ENCODE measurements at places on chromosomes 3 and 15.
A peak's percentile ranks its signal among the peaks of the same experiment; 100 is the strongest.

DNA sequence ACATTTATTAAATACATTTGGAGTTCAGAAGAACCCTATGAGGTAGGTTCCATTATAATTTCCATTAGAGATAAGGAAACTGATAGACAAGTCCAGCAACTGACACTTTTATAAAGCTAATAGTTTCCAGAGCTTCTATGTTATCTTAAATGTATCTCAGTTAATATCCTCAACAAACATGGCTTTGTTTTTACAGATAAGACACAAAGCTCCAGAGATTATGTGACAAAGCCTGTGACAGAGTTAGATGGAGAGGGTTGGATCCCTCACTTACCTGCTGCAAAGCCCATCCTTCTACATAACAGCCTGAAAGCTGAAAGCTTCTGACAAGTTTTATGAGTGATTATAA is 473 bp upstream of the COMMD2 start:
- DNase-seq, result no peak

DNA sequence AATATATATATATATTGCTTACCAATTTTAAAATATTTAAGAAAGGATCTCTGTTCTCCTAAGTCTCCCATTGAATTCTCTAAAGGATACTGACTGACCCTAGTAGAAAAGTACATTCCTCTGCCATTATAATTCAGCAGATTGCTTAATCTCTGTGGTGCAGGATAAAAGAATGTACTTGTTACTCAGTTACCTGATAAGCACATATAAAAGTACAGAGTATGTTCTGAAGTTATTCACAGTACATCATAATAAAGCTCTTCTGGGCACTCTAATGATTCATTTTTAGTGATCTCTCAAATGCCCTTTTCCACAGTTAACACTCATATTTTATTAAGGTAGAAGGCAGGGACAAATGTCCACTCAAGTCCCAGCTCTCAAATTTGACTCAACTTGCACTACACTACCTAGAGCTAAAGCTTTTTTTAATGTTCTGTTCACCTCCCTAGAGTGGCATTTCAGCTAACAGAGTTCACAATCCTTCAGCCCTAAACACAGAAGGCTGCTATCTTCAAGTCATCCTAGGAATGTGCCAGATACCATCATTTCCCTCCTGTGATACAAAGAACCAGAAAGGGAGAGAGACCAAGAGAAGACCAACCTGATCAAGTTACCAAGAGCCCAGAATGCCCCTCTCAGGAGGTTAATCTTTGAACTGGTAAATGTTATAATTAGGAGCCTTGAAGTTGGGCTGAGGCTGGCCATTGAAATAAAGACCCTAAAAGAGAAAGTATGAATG is 53.3 kb downstream of the MEIS2 start:
- no peak for DNase-seq

GRCh38 chr15:50148362-50148963 is 29.4 kb upstream of the ATP8B4 start:
- no peak for DNase-seq

GRCh38 chr15:83283138-83283812 is 1.2 kb downstream of the BNC1 start:
- DNase-seq, result no peak

GRCh38 chr15:100202309-100202960 is 139.3 kb downstream of the ADAMTS17 start:
- no peak for DNase-seq

- no peak for DNase-seq
Measured at GRCh38 chr3:131903988-131904415, 130.8 kb downstream of the CPNE4 start.

DNA sequence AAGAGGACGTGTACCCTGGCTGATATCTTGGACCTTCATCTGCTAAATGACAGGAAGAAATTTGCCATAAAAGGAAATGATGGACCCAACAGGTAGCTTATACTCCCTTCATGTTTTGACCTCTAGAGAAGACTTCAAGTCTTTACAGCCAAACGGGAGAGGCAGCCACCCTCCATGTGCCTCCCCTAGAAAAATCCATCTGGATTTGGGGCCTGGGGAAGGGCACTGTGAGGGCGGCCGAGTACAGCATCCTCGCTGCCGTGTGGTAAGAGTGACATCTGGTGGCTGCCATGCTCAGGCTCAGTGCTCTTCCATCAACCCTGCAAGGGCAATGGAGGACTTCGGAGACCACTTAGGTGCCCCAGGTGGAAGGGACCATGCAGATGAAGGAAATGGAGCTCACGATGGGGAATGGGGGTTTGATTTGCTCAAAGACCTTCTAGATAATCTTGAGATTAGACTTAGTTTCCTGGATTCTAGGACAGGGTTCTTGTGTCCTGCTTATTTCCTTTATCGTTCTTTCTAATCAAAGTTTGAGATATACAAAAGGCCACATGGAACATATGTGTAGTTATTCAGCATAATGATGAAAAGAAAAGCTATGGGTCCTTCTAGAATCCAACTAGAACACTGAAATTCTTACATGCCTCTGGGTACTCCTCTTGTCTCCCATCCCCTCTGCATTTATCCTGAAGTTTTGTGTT is 44.4 kb downstream of the AQP9 start:
- peak; percentile 66 for DNase-seq

- no peak for DNase-seq
Measured at GRCh38 chr3:140216249-140216648, 281.3 kb downstream of the CLSTN2 start.

DNA sequence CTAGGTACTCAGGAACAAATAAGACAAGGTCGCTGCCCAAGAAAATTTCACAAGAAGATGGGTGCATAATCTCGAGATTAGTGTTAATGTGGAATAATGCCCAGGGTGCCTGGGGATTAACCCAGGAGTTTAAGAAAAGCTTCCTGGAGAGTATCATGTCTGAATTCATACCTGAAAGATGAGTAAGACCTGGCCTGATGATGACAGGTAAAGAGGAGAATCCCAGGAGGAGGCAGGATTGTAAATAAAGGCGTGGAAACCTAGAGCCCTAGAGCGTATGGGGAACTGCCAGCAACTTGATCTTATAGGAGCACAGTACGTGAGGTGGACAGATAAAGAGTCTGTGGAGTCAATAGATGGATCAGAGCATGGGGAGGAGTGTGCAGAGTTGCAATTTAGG is 43.0 kb downstream of the ARRDC4 start:
- no peak for DNase-seq

- no peak for DNase-seq
Measured at GRCh38 chr3:189053322-189053721, 118.4 kb upstream of the TPRG1 start.

DNA sequence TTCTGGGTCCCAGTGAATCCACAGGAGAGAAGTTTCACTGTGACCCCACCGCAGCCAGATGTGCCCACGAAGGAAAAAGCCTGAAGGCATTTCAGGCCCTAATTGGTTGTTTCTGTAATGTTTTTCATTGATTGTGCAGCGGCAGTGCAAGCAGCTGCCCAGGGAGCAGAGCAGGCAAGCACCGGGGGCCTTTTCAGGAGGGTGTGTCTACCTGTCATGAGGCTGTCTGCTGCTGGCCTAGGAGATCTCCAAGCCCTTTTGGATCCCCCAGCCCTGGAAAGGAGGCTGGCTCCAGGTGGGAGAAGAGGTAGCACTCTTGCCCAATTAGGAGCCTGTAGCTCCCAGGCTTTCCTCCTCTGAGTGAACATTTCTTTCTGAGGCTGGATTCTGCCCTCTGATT is 108.8 kb downstream of the EPHB1 start:
- no peak for DNase-seq

DNA sequence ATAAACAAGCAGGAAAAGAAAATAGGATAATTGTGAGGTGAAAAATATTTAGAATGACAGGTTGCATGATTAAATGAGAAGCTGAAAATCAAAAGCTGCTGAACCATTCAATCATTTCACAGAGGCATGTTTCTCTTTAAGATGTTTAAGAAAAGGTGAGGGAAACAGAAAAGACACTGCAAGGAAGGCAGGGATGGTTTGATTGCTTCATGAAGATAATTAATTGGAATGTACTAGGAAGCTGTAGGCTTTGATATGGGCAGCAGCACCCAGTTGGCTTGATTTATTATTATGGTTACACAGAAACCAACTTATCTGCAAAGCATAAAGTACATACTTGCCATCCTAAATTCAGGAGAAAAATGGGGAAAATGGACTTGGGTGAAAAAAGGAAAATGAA is 234.6 kb downstream of the SUCLG2 start:
- no peak for DNase-seq

GRCh38 chr3:171732756-171733155 is 77.5 kb downstream of the PLD1 start:
- DNase-seq, result no peak

DNA sequence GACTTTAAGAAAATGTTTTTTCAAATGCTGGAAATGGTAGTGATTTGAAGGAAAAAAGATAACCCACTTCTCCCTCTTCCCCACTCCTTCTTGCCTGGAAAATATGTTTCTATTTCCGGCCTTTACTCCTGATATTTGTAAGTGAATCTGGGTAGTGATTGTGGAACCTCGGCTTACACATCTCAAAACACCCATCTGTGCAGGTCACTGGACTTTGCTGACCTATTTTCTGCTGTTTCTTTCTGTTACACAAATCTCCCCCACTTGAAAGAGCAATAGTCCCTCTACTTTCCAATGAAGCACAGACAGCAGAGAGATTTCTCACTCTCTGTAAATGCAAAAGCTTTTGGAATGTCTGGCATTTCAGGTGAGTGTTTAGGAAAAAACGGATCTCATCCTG is 76.9 kb upstream of the ICE2 start:
- no peak for DNase-seq

DNA sequence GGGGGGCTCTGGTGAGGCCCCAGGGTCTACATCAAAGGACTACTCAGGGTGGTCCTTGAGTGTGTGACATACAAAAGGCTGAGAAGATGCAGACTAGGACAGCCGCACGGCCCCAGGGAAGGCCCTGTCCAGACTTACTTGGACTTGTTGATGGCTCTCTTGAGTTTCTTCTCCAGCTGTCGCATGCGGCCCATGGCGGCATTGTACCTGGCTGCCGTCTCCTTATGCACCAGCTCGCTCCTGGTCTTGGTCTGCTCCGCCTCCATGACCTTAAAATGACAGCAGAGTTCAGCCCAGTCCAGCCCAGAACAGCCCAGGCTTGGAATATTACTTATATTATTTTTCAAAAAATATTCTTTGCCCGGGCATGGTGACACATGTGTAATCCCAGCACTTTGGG is 56.0 kb downstream of the CAPN7 start:
- DNase-seq, result no peak

GRCh38 chr15:77781151-77781945 is 148.6 kb upstream of the LINGO1 start:
- no peak for DNase-seq

DNA sequence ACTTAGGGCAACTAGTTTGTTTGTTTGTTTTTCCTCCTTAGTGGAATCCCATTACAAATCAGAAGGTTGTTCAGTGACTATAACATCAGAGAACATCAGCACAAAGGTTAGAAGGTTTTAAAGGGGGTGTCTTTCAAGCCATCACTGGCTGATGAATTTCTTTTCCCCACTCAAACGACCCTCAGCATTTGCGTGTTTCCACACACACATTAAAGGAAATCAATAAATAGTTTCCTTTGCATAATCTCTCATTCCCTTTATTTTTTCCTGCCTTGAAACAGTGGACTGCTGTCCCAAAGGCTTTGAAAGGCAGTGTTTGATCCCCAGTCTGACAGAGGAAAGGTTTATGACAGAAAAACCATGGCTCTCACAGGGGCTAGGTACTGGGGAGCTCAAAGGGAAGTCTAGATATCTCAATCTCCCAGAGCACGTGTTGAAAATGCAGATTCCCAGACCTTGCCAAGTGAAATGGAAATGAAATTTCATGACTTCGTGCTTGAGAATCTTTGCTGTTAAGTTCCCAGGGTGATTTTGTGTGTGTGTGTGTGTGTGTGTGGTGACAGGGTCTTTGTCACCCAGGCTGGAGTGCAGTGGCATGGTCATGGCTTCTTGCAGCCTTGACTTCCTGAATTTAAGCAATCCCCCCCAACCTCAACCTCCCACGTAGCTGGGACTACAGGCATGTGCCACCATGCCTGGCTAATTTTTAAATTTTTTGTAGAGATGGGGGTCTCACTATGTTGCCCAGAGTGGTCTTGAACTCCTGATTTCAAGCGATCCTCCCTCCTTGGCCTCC is 2.2 kb upstream of the INTS14 start:
- DNase-seq, result no peak

DNA sequence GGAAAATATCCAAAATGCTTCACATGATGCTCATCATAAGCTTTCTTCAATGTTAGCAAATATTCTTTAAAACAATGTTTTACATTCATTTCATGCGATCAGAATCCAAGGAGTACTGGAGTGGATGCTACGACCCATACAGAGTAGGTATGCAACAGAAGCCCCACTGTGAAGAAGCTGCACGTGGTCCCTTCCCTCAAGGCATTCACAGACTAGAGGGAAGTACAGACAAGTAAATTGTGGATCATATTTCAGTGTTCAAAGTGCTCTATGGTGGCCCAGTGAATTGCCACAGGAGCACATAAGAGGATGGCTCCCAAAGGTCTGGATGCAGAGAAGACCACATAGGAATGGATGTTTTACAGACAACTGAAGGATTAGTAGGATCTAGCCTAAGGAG is 789.9 kb downstream of the IGSF11 start:
- no peak for DNase-seq

- no peak for DNase-seq
Measured at GRCh38 chr15:100806157-100806556, 73.5 kb upstream of the ALDH1A3 start.

- DNase-seq, result no peak
Measured at GRCh38 chr15:90683371-90683770, 33.8 kb upstream of the BLM start.

- DNase-seq, result no peak
Measured at GRCh38 chr3:149650828-149651227, 7.0 kb downstream of the WWTR1 start.
